ENCODE measurements at places on chromosomes 3 and 15.

DNA sequence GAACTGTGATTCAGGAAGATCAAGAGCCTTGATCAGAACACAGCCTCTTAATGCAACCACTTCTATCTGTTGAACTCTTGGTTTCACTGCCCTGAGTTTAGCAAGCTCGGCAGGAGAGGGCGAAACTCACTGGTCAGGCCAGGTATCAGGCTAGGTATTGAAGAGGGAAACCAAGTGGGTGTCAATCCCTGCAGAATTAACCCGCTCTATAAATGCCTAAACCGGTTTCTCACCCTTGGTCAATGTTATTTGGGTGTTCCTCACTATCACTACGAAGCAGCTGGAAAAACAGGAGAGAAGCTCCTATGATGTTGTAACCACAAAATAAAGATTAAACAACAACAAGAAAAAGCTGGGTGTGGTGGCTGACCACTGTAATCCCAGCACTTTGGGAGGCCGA is 23.9 kb downstream of the LIPH start:
- no peak for DNase-seq

- peak; percentile 32 for DNase-seq
These were observed 5.6 kb upstream of the MECOM start for GRCh38 chr3:169668957-169669741.

GRCh38 chr3:194133661-194134230 is 2.2 kb upstream of the HES1 start:
- peak; percentile 47 for DNase-seq

DNA sequence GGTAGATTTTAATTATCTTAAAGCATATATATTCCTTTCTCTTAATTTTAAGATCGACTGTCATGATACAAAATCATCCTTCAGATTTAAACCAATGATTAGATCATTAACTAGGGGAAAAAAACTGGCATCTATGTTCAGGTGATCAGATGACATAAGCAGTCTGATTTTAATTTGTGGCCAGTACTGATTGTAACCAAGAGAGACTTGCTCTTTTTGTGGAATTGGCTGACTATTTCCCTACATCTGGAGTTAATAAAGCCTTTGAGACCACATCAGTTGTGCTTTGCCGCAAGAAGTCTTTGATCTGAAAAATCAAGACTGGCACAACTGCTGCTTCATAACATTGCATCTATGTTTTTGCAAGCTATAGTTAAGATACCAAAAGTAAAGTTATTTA is 148.4 kb upstream of the CGNL1 start:
- DNase-seq, result peak; percentile 6

GRCh38 chr3:100124201-100124761 is 10.0 kb upstream of the FILIP1L start:
- DNase-seq, result no peak

DNA sequence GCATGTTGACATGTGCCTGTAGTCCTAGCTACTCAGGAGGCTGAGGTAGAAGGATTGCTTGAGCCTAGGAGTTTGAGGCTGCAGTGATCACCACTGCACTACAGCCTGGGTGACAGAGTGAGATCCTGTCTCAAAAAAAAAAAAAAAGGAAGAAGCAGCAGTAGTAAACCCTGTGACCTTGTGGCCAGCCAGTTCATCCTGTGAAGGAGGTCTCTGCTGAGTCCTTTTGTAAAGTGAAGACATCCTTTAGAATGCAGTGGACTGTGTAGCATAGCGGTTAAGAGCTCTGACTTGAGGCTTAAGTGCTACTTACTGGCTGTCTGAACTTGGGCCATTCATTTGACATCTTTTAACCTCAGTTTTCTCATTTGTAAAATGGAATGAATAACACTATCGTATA is 8.3 kb downstream of the EXOSC7 start:
- DNase-seq, result no peak

DNA sequence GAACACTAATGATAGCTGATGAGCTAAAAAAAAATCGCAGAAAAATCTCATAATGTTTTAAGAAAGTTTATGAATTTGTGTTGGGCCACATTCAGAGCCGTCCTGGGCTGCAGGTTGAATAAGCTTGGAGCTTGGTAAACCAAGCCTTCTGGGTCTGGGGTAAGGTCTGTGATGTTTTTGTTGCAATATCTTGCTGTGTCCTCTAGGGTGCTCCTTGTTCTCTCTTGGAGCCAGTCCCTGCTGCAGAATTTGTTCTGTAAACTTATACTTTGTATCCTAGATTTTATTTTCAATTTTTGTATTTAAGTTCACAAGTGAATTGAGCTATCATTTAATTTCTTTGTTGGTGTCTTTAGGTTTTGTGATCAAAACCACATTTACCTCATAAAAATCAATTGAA is 143.7 kb downstream of the NR1D2 start:
- no peak for DNase-seq

DNA sequence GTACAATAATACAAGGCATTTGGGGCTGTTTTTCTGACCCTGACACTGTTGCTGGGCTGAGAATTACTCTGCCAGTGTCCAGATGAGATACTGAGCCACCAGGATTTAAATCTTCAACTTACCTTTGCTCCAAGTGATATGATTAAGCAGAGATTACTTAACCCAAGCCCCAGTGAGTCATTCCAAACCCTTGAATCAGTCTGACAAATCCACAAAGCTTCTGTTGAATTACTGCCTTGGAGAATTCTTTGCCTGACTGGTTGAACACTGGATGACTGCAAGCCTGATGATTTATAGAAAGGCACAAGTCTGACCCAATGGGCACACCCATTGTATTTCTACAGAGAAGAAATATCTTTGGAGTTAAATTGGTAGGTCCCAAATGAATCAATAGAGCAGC is 88.2 kb upstream of the TSC22D2 start:
- DNase-seq, result peak; percentile 99

DNA sequence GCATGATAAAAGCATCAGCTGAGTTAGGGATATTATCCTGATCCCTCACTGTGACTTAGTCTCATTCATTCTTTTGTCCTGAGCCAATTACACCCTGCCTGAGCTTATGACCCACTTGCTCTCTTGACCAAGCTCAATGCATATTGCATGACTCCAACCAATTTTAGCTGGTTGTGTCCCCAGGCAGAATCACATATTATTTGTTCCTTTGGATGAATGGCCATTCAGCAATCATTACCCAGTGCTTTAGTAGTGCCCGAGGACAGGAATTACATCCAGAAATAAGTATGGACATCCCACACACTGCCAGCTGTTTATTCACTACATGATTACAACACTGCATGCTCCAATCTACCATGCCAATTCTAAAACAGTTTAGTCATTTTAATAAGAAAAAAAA is 322.5 kb downstream of the ZBBX start:
- DNase-seq, result no peak

GRCh38 chr3:16109929-16110328 is 64.6 kb upstream of the GALNT15 start:
- DNase-seq, result no peak

- DNase-seq, result no peak
These were observed 48.4 kb downstream of the MOBP start for GRCh38 chr3:39515681-39516441.

DNA sequence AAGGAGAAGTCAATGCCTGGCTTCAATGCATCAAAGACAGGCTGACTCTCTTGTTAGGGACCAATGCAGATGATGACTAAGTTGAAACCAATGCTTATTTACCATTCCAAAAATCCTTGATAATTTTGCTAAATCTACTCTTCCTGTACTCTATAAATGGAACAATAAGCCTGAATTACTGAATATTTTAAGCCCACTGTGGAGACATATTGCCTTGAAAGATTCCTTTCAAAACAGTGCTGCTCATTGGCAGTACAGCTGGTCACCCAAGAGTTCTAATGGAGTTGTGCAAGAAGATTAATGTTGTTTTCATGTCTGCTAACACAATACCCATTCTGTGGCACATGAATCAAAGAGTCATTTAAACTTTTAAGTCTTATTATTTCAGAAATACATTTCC is 181.0 kb upstream of the CBLB start:
- DNase-seq, result no peak

- DNase-seq, result no peak
These were observed 196.4 kb downstream of the CADPS start for GRCh38 chr3:62678841-62679240.

Data from A172 (cell line).